ENCODE measurements at places on chromosomes 12 and 14. TPM values are rescaled to one million over a fixed set of nuclear protein-coding genes. Genes with fewer than 3 reads are reported as not detected.
A peak's percentile ranks its signal among the peaks of the same experiment; 100 is the strongest.

- H3K36me3 ChIP-seq, result no peaks in the 10 kb centered on the region
- H3K4me3 ChIP-seq, result no peak overlapping the region
These were observed 53.7 kb downstream of the CCDC88C start for GRCh38 chr14:91363776-91364523.

GRCh38 chr14:59098377-59098776 is 90.1 kb upstream of the DAAM1 start:
- no peak for DNase-seq
- H3K4me1 ChIP-seq, result no peaks in the 10 kb centered on the region
- H3K27ac ChIP-seq, result no peak overlapping the region
- no peaks in the 10 kb centered on the region for H3K27me3 ChIP-seq
- no peaks in the 10 kb centered on the region for H3K36me3 ChIP-seq

DNA sequence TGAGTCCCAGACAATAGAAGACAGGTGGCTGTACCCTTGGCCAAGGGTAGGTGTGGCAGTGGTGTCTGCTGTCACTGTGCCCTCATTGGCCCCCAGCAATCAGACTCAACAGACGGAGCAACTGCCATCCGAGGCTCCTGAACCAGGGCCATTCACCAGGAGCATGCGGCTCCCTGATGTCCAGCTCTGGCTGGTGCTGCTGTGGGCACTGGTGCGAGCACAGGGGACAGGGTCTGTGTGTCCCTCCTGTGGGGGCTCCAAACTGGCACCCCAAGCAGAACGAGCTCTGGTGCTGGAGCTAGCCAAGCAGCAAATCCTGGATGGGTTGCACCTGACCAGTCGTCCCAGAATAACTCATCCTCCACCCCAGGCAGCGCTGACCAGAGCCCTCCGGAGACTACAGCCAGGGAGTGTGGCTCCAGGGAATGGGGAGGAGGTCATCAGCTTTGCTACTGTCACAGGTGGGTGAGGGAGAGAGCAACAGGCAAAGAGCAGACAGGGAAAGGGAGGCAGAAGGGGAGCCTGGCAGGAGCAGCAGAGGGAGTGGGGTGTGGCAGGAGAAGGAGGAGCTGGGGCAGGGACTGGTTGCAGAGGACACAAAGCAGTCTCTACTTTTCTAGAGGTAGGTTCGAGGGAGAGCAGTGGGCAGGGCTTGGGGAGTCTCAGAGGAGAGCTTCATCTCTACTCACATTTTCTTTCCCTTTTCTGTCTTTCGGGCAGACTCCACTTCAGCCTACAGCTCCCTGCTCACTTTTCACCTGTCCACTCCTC is 452 bp downstream of the INHBE start:
- H3K27ac ChIP-seq, result peak overlapping the region; percentile 69
- DNase-seq, result no peak
- peaks cover 33% of the 10 kb centered on the region for H3K4me1 ChIP-seq
- no peaks in the 10 kb centered on the region for H3K36me3 ChIP-seq

DNA sequence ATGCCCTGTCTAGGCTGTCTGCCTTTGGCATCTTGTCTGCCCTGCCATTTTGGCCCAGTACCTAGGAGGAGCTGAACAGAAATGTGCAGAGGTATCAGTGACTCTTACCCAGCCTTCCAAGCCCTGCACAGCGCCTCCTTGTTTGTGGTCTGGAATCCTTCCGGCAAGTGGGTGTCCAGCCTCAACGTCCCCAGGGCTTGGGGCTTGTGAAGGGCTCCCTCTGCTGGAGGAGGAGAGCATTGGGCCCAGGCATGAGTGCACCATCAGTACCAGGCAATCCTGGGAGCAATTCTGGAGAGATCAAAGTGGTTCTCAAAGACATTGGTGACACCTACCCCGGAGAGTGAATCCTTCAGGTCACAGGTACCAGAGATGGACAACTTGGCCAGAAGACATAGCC is 2.4 kb upstream of the TCL1B start:
- H3K36me3 ChIP-seq, result no peaks in the 10 kb centered on the region
- no peak for DNase-seq
- no peaks in the 10 kb centered on the region for H3K4me1 ChIP-seq
- H3K4me3 ChIP-seq, result no peak overlapping the region
- H3K27ac ChIP-seq, result no peak overlapping the region

GRCh38 chr12:21881965-21882364 is 59.3 kb downstream of the ABCC9 start:
- H3K36me3 ChIP-seq, result no peaks in the 10 kb centered on the region
- no peak overlapping the region for H3K4me3 ChIP-seq
- no peaks in the 10 kb centered on the region for H3K27me3 ChIP-seq

DNA sequence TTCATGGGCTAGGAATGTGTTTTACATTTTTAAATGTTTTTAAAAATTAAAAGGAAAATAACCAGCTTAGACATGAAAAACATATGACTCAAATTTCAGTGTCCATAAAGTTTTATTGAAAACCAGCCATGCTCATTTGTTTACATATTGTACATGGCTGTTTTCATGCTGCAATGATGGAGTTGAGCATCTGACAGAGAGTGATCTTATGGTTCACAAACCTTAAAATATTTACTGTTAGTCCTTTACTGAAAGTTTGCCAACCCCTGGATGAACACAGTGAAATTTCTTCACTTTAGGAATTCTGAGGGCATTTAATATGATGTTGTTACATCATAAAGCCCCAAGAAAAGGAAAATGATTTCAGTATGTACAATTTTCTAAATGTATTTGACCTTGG is 16.1 kb downstream of the RASSF9 start:
- DNase-seq, result no peak
- H3K36me3 ChIP-seq, result no peaks in the 10 kb centered on the region
- H3K27ac ChIP-seq, result no peak overlapping the region
- H3K4me3 ChIP-seq, result no peak overlapping the region
- H3K4me1 ChIP-seq, result no peaks in the 10 kb centered on the region
- no peaks in the 10 kb centered on the region for H3K27me3 ChIP-seq

- H3K36me3 ChIP-seq, result no peaks in the 10 kb centered on the region
- peak overlapping the region; percentile 79 for H3K4me3 ChIP-seq
- no peaks in the 10 kb centered on the region for H3K4me1 ChIP-seq
- DNase-seq, result no peak
- H3K27ac ChIP-seq, result peak overlapping the region; percentile 91
These were observed 460 bp upstream of the SYNE2 start for GRCh38 chr14:63852271-63852816.

GRCh38 chr14:100871234-100872186 is 32.0 kb downstream of the RTL1 start:
- no peaks in the 10 kb centered on the region for H3K36me3 ChIP-seq
- no peaks in the 10 kb centered on the region for H3K27me3 ChIP-seq
- no peak overlapping the region for H3K27ac ChIP-seq

GRCh38 chr14:68734231-68734732 is 58.6 kb downstream of the ZFP36L1 start:
- no peaks in the 10 kb centered on the region for H3K36me3 ChIP-seq
- DNase-seq, result no peak
- H3K27ac ChIP-seq, result peak overlapping the region; percentile 31
- H3K27me3 ChIP-seq, result no peaks in the 10 kb centered on the region
- H3K4me3 ChIP-seq, result no peak overlapping the region
- no peaks in the 10 kb centered on the region for H3K4me1 ChIP-seq

Gene HAL
- 161 TPM for total RNA-seq

Gene PAH
- total RNA-seq, result 873 TPM

Gene KCNJ8
- 37.5 TPM for total RNA-seq

Gene ART4
- total RNA-seq, result 29.4 TPM

Gene SPX
- not detected for total RNA-seq

Gene SETD3
- 24.7 TPM for total RNA-seq
